ENCODE measurements at places on chromosomes 4 and X. TPM values are rescaled to one million over a fixed set of nuclear protein-coding genes. Genes with fewer than 3 reads are reported as not detected.
A peak's percentile ranks its signal among the peaks of the same experiment; 100 is the strongest.

GRCh38 chrX:18422325-18422724 lies 3.1 kb upstream of the CDKL5 start:
- H3K4me3 ChIP-seq: no peak overlapping the region
- H3K27me3 ChIP-seq: peaks cover 27% of the 10 kb centered on the region
- H3K36me3 ChIP-seq: no peaks in the 10 kb centered on the region
- no peaks in the 10 kb centered on the region for H3K4me1 ChIP-seq

DNA sequence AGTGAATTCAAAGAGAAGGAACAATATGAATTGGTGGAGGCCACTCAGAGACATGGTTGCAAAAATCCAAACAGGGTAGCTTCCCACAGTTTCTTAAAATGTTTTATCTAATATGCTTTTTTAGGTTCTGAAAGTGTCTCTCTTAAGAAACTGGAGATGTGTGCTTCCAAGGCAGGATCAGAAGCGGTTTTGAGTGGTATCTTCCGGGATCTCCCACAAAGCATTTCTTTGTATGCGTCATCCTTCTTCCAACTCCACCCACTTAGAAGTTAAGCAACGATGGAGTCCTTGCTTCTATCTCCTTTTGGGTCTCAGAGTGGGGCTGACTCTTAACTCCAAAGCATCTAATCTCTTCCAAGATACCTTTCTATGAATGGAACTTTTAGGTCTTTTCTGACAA lies 196.7 kb downstream of the MID1 start:
- H3K27me3 ChIP-seq: peaks cover 9% of the 10 kb centered on the region
- H3K4me3 ChIP-seq: no peak overlapping the region
- no peak for DNase-seq
- H3K4me1 ChIP-seq: no peaks in the 10 kb centered on the region

DNA sequence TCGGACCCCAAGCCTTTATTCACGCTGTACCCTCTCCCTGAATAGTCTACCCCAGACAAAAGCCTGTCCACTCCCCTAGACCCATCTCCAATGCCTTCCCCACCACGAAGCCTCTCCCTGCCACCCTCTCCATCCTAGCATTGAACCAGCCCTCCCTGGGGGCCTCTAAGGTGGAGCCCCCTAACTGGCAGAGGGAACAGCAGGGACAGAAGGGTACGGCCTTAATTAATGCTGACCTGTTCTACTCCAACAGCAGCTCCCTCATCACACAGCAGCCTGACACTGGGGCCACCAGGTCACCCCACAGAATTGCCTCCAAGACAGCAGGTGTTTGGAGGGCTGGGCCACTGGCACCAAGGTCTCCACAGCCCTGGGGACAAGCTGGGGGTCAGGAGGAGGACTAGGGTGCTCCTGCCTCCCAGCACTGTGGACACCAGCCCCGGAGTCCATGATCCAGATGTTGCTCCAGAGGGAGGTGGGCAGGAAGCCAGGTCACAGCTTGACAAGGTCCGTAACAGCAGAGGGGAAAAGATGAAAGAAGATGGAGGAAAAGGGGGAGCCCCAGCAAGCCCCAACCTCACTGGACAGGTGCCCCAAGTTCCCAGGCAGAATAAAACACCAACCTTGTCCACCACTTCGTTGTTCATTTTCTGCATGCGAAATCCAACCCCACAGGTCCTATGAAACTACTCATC lies 3.7 kb downstream of the CRMP1 start:
- no peak for DNase-seq
- no peak overlapping the region for H3K4me3 ChIP-seq
- H3K4me1 ChIP-seq: peaks cover 30% of the 10 kb centered on the region
- peaks cover 70% of the 10 kb centered on the region for H3K27me3 ChIP-seq
- H3K27ac ChIP-seq: no peak overlapping the region

- no peaks in the 10 kb centered on the region for H3K27me3 ChIP-seq
- peaks cover 7% of the 10 kb centered on the region for H3K36me3 ChIP-seq
- H3K4me1 ChIP-seq: no peaks in the 10 kb centered on the region
- no peak overlapping the region for H3K27ac ChIP-seq
- DNase-seq: no peak
Measured at GRCh38 chrX:129427267-129427666, 96.0 kb downstream of the SMARCA1 start.

- no peak overlapping the region for H3K4me3 ChIP-seq
- H3K27me3 ChIP-seq: no peaks in the 10 kb centered on the region
- H3K36me3 ChIP-seq: no peaks in the 10 kb centered on the region
- H3K27ac ChIP-seq: no peak overlapping the region
- DNase-seq: peak; percentile 26
- no peaks in the 10 kb centered on the region for H3K4me1 ChIP-seq
Measured at GRCh38 chr4:110704748-110705439, 82.0 kb upstream of the PITX2 start.

DNA sequence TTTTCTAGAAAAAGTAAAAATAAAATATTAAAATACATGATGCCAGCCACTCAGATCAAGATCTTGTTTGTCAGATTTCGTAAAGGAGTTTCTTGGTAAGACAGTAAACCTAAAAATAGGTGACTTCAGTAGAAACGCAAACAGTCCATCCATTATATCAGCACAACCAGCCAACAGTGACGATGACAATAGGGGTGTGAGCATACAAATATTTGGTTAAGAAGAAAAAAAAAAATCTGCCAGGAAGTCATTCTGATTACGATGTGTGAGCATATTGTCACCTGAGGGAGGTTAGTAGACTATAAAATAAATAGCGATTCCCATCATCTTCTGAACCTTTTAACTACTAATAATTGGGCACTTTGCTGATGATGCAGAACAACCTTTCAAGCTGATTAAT lies 37.6 kb downstream of the SLC7A11 start:
- no peaks in the 10 kb centered on the region for H3K4me1 ChIP-seq
- H3K27ac ChIP-seq: no peak overlapping the region

DNA sequence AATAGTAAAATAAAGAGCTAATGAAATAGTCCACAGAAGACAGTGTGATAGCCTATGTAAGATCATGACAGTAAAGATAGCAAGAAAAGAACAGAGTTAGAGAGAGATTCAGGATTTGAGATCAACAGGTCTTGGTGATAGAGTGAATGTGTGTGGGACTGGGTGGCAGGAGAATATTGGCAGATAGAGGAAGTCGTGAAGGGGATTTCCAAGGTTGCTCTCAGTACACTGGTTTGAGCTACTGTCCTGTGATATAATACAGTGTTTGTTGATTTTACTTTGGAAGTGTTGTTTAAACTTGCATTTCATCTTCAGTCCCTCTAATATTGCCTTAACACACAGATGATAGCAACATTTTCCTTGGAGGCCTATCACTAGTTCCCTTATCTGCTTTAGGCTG lies 44.1 kb downstream of the DTHD1 start:
- no peak overlapping the region for H3K4me3 ChIP-seq
- peaks cover 3% of the 10 kb centered on the region for H3K4me1 ChIP-seq
- no peak overlapping the region for H3K27ac ChIP-seq
- no peaks in the 10 kb centered on the region for H3K36me3 ChIP-seq
- no peaks in the 10 kb centered on the region for H3K27me3 ChIP-seq

- no peak overlapping the region for H3K4me3 ChIP-seq
- H3K36me3 ChIP-seq: no peaks in the 10 kb centered on the region
- no peak for DNase-seq
- peaks cover 17% of the 10 kb centered on the region for H3K4me1 ChIP-seq
- no peaks in the 10 kb centered on the region for H3K27me3 ChIP-seq
- no peak overlapping the region for H3K27ac ChIP-seq
Measured at GRCh38 chr4:147730333-147730732, 1.6 kb upstream of the ARHGAP10 start.

The CRMP1 gene
- 6.9 TPM for total RNA-seq

The HEPH gene
- 6.3 TPM for total RNA-seq

Data from muscle of leg (tissue), 16 donors.